ENCODE measurements at places on chromosomes 1 and 21.
A peak's percentile ranks its signal among the peaks of the same experiment; 100 is the strongest.

DNA sequence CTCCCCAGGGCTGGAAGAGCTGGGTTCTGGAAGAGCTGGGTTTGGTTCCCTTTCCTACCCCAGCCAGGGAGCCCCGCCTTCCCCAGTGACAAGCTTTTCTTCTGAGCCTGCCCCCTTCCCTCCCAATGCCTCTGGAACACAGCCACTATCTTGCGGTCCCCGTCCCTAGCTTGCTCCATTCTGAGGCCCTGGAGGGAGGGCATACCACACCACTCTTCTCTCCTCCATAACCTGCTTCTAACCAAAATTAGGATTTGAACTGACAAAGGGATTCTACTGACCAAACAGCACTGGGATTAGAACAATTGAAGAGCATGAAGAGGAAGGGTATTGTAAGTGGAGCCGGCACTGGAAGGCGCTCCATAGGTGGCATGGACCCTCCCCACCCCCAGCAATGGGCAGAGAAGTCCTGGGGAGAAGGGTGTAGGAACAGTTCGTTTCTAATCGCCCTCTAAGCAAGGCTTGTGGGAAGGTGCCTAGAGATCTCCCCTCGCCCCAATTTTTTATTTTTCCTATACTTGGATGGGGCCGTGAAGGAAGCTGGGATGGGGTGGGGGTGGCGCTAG is 690 bp downstream of the C1orf216 start:
- DNase-seq = no peak

DNA sequence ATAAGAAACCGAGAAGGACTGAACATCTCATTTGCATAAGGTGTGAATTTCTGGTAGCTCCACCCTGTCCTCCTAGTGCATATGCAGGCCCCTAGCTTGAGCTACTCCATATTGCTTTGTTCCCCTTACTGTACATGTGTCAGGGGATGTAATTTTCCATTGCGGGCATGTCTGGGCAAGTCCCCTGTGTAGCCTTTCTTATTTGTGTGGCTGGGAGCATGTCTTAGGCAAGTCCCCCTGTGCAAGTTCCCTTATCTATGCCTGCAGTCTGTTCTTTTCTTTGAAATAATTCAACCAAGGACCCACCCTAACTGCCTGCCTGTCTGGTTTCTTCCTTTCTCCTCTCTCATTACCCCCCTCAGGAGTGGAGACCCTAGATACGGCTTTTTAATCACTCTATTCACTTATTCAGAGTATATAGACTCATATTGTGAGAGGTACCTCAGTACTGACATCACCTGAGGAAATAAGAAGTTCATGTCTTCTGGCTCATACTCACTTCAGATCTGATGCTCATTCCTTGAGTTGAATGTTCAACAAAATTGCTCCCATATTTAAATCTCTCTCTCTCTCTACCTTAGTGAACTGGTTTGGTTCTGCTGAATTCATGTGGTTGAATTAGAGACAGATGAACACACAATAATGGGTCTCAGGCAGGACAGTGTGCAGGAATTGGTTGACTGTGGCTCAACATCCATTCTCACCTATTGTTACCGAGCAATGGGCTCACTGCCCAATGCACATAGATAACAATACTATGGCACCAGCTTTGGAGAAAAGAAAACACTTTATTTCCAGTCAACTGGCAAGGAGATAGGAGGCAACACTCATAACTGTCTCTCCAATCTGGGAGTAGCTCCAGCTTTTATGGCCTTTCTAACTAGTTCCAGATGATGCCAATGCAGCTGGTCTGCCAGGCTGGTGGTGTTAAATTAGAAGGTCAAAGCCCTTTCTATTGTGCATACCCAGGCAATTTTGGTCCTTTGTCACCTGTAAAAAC is 27.9 kb upstream of the NPL start:
- no peak for DNase-seq

DNA sequence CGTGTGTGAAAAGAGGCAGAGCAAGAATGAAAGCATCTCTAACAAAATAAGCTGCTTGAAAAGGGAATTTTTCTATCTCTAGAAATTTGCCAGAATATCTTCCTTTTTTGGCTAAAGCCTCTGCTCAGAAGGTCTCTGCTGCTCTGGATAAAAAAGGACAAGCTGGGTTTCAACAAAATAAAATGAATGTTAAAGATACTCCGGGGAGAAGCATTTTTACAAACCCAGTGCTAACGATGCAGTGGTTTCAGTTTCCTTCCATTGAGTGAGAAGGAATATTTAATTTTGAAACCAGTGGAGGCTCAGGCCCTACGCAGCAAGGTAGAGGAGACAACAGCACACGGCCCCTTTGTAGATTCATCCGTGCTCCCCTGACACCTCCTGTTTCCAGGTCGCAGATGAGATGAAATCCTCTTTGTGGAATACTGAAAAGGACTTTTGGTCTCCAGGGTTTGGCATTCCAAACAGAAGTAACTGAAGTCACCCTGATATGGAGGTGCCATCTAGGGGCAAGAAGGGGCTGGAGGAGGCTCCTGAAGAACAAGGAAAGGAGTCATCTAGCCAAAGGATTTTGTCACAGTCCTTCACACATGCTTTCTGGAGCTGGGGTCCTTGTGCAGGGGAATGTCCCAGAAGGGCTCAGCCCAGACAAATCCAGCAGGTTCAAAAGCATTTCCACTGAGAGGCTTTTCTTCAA is 65.7 kb upstream of the SYT6 start:
- DNase-seq = no peak

GRCh38 chr1:215970406-215970805 is 403.3 kb downstream of the KCTD3 start:
- no peak for DNase-seq

GRCh38 chr1:229076195-229076594 is 194.7 kb upstream of the RAB4A start:
- DNase-seq = no peak

DNA sequence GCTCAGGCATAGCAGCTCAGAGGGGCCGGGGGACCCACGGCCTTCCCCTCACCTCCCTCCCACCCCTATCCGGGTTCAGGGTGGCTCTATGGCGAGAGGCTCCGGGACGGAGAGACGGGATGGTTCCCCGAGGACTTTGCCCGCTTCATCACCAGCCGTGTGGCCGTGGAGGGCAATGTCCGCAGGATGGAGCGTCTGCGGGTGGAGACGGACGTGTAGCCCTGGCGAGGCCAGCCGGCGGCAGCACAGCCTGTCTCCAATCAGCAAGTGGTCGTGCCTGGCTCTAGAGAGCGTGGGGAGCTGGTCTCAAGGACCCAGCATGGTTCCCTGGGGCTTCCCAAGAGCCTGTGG is 25.9 kb downstream of the ARHGEF16 start:
- no peak for DNase-seq

DNA sequence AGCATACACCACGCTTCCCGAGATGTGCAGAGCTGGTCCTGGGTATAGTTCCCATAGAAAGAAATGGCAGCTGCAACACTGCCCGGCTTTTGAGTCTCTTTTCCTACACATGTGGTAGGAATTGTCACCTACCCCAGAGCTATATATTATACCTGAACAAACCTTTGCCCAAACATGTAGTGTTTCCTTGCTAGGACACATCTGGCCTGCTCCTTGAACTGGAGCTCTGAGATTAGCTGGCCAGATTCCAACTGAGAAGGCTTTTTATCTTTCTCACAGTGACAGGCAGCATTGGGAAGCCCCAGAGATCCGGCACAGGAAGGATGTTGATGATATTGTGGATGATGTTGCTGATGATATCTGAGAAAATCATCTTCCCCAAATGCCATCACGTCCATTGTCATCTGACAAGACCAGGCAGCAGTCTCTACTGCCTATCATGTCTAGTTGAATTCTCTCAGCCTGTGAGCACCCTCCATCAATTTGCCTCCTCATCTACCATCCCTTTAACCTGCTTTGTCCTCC is 115.0 kb upstream of the SMYD2 start:
- DNase-seq = no peak

DNA sequence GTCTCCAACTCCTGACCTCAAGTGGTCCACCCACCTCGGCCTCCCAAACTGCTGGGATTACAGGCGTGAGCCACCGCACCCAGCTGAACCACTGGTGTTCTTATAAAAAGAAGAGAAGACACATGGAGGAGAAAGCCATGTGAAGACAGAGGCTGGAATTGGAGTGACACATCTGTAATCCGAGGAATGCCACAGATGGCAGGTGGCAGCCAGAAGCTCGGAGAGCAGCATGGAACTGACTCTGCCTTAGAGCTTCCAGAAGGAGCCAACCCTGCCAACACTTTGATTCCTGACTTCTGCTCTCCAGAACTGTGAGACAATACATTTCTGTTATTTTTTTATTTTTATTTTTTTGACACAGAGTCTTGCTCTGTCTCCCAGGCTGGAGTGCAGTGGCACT is 59.0 kb upstream of the ATP2B4 start:
- DNase-seq = no peak

GRCh38 chr1:6950001-6950765 is 164.9 kb downstream of the CAMTA1 start:
- no peak for DNase-seq

DNA sequence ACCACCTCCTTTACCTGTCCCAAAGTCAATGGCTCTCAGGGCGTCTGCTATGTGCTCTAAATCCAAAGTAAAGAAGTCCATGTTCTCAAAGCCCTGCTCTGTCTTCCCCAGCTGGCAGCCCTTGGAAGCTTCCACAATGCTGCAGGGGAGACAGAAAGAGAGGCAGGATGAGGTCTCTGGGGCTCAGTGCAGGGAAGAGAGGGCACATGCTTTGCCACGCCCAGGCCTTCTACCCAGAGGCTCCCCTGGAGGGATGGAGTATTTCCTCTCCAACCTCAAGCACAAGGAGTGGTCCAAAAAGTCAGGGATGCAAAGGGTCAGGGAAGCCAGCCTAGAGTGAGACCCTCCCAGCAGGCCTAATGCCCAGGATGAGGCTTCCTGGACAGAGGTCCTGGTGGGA is 10.2 kb downstream of the TRIM63 start:
- DNase-seq = no peak

DNA sequence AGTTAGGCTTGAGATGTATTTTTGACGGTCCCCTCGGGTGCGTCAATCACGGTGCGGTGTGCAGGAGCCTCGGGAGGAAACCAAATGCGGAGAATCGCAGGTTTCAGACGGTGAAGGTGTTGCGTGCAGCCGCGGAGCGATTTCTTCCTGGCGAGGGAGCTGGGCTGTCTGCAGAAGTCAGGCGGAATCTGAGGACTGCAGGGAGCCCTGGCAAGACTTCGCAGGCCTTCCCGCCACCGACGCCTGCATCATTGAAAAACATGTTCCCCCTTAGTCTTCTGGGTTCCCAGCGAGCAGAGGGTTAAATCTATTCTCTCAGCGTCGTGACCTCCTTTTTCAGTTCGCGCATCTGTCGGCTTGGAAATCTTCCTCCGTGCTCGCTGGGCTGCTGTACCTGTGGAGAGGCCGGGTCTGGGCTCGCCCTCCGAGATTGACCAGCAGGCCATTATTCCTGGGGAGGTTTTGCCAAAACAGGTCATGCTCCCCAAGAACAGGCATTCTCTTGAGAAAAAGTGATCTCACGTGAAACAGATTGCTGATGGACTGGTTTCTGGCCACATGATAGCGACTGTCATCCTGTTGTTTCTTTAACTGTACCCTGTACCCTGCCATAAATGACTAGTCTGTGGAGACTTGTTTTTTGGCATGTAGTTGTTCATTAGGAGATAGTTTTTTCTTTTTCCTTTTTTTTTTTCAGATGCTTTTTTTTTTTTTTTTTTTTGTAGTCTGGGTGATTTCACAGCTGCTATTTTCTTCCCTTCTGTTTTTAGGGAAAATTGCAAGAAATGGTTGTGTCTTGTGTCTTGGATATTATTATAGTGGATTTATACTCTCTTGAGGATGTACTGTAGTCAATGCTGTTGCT is 894 bp downstream of the EPB41 start:
- no peak for DNase-seq

DNA sequence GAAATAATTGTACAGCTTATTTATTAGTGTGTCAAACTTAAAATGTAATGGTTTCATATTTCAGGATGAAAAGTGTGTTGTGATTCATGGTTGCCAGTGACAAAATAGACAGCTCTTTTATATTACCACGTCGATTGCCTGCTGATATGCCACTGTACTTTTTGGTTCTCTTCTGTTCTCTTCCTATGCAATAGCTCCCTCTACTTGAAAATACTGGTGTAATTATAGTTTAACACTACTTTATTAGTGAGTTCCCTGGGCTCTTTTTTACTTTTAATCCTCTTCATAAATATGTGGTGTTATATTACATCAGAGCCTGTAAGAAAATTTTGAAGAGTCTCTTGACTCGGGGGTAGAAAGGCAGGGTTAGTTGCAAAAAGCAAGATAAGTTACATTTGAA is 111.3 kb downstream of the PATJ start:
- no peak for DNase-seq

GRCh38 chr21:36773117-36773516 is 74.2 kb downstream of the SIM2 start:
- DNase-seq = no peak

DNA sequence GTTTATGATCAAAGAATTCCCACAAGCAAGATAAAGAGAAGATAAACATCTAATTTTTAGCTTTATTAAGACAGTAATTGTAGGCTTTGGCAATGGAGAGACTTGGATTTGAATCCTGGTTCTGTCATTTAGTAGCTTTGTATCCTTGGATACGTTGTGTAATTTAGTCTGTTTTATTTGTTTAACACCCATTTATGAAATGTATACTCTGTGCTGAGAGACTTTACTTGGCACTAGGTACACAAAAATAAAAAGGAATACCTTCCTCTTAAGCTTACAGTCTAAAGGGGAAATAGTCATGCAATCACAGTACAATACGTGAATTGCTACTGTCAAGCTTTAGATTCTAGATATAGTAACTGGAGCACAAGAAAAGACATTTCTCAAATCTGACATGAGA is 23.8 kb downstream of the ZMPSTE24 start:
- no peak for DNase-seq

GRCh38 chr1:113042285-113043143 is 30.5 kb upstream of the LRIG2 start:
- peak; percentile 69 for DNase-seq

Data from AG04449 (cell line).